ENCODE measurements at places on chromosomes 6 and 20. TPM values are rescaled to one million over a fixed set of nuclear protein-coding genes. Genes with fewer than 3 reads are reported as not detected.

The ADTRP gene
- total RNA-seq = 0.22 TPM

The NRSN1 gene
- total RNA-seq = not detected

The UNC5CL gene
- 3.0 TPM for total RNA-seq

The INSM1 gene
- total RNA-seq = 0.04 TPM

The SLC24A3 gene
- total RNA-seq = 5.9 TPM

The OPRL1 gene
- total RNA-seq = 0.93 TPM

The PRND gene
- total RNA-seq = 46.4 TPM

The RWDD1 gene
- 56.0 TPM for total RNA-seq

The METTL24 gene
- 1.4 TPM for total RNA-seq

The RIPOR3 gene
- total RNA-seq = 5.0 TPM

The LRRN4 gene
- total RNA-seq = under 0.01 TPM

The CDSN gene
- total RNA-seq = not detected

The SDHAF4 gene
- total RNA-seq = 23.7 TPM

The BCAS4 gene
- 4.0 TPM for total RNA-seq

The LINC00237 gene
- total RNA-seq = 0.18 TPM

The C6orf118 gene
- 0.89 TPM for total RNA-seq

The MOG gene
- not detected for total RNA-seq

The ENPP5 gene
- total RNA-seq = 4.7 TPM

The PAK5 gene
- total RNA-seq = 0.04 TPM

The POPDC3 gene
- total RNA-seq = 48.5 TPM

The MOXD1 gene
- total RNA-seq = 3.1 TPM

The MUC21 gene
- total RNA-seq = not detected

The SYS1 gene
- 10.1 TPM for total RNA-seq

The LGSN gene
- not detected for total RNA-seq

The OTOR gene
- 0.35 TPM for total RNA-seq

The PACSIN1 gene
- 0.27 TPM for total RNA-seq

The PSMB1 gene
- 180 TPM for total RNA-seq

The HSPA1B gene
- total RNA-seq = 56.2 TPM

The GSTA2 gene
- not detected for total RNA-seq

Measured in muscle of leg (tissue), 16 donors.